ENCODE measurements at places on chromosomes 7 and 10.

- no peaks in the 10 kb centered on the region for H3K36me3 ChIP-seq
- H3K4me1 ChIP-seq: no peaks in the 10 kb centered on the region
- H3K4me3 ChIP-seq: no peak overlapping the region
- no peak for DNase-seq
- no peaks in the 10 kb centered on the region for H3K27me3 ChIP-seq
These were observed 43.9 kb downstream of the DPYSL4 start for GRCh38 chr10:132230557-132231210.

DNA sequence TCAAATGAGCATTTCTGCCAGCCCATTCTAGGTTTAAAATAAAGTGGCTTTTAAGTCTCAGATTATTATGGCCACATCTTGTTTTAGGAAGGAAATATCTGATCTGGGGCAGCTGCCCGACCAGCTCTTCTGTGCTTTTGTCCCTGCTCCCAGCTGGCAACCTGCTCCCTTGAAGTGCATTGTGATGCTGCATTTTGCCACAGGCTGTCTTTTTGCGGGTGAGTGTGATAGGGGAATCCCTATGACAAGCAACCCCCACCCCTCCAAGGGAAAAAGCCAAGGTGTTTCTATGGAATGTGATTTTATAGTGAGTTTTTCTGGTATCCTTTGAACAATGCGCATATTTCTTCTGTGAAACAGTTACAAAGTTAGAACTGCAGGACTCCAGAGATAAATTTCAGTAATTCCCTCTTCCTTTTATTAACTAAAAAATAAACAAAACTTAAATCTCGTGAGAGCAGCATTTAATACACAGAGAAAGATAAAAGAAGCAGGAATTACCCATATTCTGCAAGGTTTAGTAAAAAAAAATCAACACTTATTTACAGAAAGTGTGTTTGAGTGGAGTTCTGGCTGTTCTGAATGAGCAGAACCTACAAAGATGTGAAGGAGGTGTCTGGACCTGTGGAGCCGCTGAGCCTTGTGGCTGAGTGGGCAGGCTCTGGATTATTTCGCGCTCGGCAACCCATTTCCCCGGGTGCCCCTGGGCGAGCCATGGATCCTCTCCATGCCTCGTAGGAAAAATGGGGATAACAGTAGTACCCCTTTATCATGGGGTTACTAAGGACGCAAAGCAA, 10.1 kb upstream of the HPS1 start:
- H3K27ac ChIP-seq: no peak overlapping the region
- H3K4me1 ChIP-seq: peaks cover 28% of the 10 kb centered on the region
- H3K27me3 ChIP-seq: peaks cover 19% of the 10 kb centered on the region
- no peak overlapping the region for H3K4me3 ChIP-seq
- peak; percentile 26 for DNase-seq

DNA sequence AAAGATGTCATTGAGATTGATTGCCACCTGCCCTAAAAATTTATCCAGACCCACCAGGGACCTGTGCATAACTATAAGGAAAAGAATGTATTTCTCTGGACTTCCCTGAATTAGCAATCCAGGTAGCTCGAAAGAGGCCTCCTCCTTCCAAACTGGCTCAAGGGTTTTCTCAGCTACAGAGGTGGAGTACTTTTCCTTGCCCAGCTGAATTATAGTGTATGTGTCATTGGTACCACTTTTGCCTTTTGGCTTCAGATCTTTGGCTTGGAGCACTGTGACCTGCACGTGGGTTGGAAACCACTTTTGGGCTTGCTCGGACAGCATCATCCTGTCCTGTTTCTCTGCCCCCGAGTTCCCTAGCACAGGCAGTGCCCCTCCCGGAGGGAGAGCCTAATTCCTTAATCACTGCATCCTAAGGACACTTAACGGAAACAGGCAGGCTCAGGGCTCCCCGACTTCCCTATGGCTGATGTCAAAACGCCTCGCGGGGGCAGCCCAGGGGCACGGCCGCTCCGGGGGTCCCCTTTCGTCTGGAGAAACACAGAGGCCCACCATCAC, 825 bp downstream of the RAB11FIP2 start:
- H3K4me3 ChIP-seq: peak overlapping the region; percentile 60
- DNase-seq: no peak
- H3K4me1 ChIP-seq: peaks cover 44% of the 10 kb centered on the region
- no peaks in the 10 kb centered on the region for H3K27me3 ChIP-seq
- H3K36me3 ChIP-seq: no peaks in the 10 kb centered on the region

- H3K4me3 ChIP-seq: no peak overlapping the region
- H3K27me3 ChIP-seq: no peaks in the 10 kb centered on the region
- no peaks in the 10 kb centered on the region for H3K36me3 ChIP-seq
These were observed 85.1 kb downstream of the MGMT start for GRCh38 chr10:129552119-129552518.

DNA sequence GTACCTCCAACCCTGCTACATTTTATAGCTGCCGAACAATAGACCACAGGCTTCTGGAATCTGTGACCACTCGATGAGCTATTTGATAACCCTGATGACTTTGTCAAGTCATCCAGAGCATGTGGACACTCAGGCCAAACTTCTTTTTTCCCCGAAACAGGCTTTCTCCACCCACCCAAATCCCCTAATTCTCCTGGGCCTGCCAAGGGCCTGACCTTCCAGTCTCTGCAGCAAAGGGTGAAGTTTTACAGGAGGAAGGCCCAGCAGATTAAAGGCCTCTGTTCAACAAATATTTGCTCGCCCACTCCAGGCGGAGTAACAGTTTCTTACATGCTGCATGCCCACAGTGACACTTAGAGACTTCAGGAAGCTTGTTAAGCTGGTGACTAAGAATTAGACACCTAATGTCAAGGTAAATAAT, 2.0 kb downstream of the JCAD start:
- H3K4me3 ChIP-seq: no peak overlapping the region
- peaks cover 37% of the 10 kb centered on the region for H3K4me1 ChIP-seq

DNA sequence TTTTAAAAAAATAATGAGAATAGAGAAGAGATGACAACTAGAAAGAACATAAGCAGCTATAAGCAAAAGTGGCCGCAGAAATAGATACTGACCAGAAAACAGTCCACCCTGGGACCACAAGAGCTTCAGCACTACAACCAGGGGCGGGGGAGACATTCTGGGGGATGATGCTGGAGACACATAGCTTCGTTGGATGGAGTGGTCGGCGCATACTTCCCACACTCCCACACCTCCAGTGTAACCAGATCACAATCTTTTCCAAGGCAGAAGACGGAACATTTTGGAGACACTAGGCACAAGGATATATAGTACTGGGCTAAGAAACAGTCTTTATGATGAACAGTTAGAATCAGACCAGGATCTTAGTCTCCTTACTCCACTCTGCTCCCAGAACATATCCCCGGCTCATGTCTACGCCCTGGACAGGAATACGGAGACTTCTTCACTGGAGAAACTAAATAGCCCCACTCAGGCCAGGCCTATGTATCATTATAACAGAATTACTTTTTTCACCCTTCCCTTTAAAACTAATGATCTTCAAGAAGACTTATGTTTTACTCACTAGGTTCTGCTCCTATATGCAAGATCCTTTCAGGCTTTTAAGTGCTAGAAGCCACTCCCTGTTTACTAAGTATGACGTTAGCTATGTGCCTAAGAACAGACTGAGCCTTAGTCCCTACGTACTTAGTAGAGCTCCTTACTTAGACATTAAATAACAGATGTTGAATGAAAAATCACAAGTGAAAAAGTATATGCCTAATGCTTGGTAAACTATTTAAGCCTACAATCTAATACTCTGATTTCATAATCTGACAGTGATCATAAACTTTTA, 169.6 kb downstream of the SRPK2 start:
- DNase-seq: no peak
- H3K27ac ChIP-seq: no peak overlapping the region
- no peak overlapping the region for H3K4me3 ChIP-seq
- no peaks in the 10 kb centered on the region for H3K36me3 ChIP-seq
- no peaks in the 10 kb centered on the region for H3K27me3 ChIP-seq
- peaks cover 10% of the 10 kb centered on the region for H3K4me1 ChIP-seq

- H3K36me3 ChIP-seq: no peaks in the 10 kb centered on the region
- peak overlapping the region; percentile 91 for H3K27ac ChIP-seq
- peak overlapping the region; percentile 96 for H3K4me3 ChIP-seq
- no peaks in the 10 kb centered on the region for H3K27me3 ChIP-seq
These were observed 2.6 kb downstream of the SMURF1 start for GRCh38 chr7:99141334-99141733.

GRCh38 chr7:70953796-70954195, 178.1 kb upstream of the GALNT17 start:
- H3K27me3 ChIP-seq: no peaks in the 10 kb centered on the region
- no peaks in the 10 kb centered on the region for H3K4me1 ChIP-seq
- DNase-seq: no peak
- H3K27ac ChIP-seq: no peak overlapping the region
- H3K4me3 ChIP-seq: no peak overlapping the region
- H3K36me3 ChIP-seq: no peaks in the 10 kb centered on the region

- H3K36me3 ChIP-seq: no peaks in the 10 kb centered on the region
- H3K4me3 ChIP-seq: no peak overlapping the region
- no peak for DNase-seq
- H3K27ac ChIP-seq: no peak overlapping the region
These were observed 55.5 kb upstream of the CCNJ start for GRCh38 chr10:95987685-95988426.

- H3K27ac ChIP-seq: no peak overlapping the region
- H3K4me3 ChIP-seq: no peak overlapping the region
- no peaks in the 10 kb centered on the region for H3K36me3 ChIP-seq
- DNase-seq: no peak
- no peaks in the 10 kb centered on the region for H3K27me3 ChIP-seq
- no peaks in the 10 kb centered on the region for H3K4me1 ChIP-seq
These were observed 400.5 kb upstream of the SORCS1 start for GRCh38 chr10:107565014-107565413.

- DNase-seq: no peak
- H3K27me3 ChIP-seq: no peaks in the 10 kb centered on the region
- H3K4me1 ChIP-seq: no peaks in the 10 kb centered on the region
- H3K27ac ChIP-seq: no peak overlapping the region
These were observed 73.5 kb downstream of the BUB3 start for GRCh38 chr10:123227706-123228105.

DNA sequence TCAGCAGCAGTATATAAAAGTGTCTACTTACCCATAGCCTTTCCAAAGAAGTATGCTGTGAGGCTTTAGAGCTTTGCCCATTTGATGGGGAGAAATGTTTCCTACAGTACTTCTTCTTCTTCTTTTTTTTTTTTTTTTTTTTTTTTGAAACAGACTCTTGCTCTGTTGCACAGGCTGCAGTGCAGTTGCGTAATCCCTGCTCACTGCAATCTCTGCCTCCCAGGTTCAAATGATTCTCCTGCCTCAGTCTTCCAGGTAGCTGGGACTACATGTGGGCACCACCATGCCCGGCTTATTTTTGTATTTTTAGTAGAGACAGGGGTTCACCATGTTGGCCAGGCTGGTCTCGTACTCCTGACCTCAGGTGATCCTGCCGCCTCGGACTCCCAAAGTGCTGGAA, 101.7 kb upstream of the TMEM26 start:
- H3K27ac ChIP-seq: no peak overlapping the region
- no peak overlapping the region for H3K4me3 ChIP-seq
- no peaks in the 10 kb centered on the region for H3K27me3 ChIP-seq
- no peaks in the 10 kb centered on the region for H3K36me3 ChIP-seq
- no peak for DNase-seq

GRCh38 chr10:58304099-58304633, 30.6 kb upstream of the UBE2D1 start:
- H3K4me1 ChIP-seq: no peaks in the 10 kb centered on the region
- DNase-seq: no peak
- H3K27ac ChIP-seq: no peak overlapping the region
- H3K27me3 ChIP-seq: no peaks in the 10 kb centered on the region
- no peak overlapping the region for H3K4me3 ChIP-seq
- H3K36me3 ChIP-seq: no peaks in the 10 kb centered on the region
